Mesothelial cell of epicardium (in vitro differentiated cells): ENCODE measurements at places on chromosomes 3 and 15.

GRCh38 chr3:24972491-24972890, 455.6 kb upstream of the RARB start:
- no peak for DNase-seq

- no peak for DNase-seq
Observed at GRCh38 chr3:139894643-139894989, 40.4 kb upstream of the CLSTN2 start.

DNA sequence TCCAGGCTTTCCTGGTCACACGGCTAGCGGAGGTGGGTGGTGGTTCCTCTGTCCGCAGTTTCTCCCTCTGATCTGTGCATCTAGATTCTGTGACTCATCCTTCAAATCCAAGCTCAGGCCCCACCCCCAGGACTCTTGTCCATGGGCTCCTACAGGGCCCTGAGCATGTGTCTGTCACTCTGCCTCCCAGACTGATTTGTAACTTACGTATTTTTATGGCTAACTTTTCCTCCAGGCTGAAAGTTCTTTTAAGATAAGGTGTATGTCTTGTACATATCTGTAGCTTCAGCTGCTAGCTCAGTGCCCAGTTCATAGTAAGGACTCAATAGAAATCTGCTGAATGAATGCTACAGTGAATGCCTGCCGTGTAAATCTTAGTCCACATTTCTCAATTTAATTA, 8.0 kb downstream of the ESYT3 start:
- DNase-seq, result no peak

DNA sequence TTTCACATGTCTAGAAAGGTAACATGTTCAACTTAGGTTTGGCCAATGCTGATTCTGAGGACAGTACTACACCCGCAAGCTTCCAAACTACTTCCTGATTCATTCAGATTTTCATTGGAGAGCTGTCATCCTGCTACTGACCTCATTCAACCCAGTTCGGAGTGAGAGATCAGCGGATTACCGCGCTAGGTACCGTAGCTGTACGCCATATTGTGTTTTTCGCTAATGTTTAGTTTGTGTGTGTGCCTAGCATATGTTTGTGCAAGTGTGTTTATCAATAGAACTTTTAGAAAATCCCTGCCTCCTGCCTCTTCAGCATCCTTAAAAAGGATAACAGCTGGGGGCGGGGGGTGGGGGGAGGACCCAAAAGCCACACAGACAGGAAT, 1.1 kb downstream of the ZBTB20 start:
- DNase-seq, result no peak

DNA sequence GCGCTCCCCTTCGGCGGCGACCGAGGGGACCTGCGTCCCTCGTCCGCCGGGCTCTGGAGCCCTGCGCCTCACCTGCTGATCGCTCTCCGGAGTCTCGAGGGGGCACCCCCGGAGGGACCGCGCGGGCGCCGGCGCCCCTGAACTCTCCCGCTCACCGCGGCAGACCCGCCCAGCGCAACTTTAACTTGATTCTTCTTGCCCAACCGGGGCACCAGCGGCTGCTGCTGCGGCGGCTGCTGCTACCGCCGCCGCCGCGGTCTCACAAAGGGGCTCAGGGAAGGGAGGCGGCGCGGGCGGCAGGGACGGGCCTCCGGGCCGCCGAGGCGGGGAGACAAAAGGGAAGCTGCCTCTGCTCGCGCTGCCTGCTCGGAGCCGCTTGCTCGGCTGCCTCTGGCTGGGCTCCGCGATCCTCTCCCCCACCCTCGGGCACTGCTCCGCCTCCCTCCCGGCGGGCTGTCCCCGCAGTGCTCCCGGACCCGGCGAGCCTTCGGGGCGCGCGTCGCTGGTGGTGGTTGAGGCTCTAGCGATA, at the start of gene PPM1L:
Gene PPM1L (plus strand): TSS at position 456 of the 529 bp plus-strand sequence.
- DNase-seq, result peak; percentile 67

GRCh38 chr15:41666353-41666920, 6.2 kb downstream of the MGA start:
- DNase-seq, result no peak

DNA sequence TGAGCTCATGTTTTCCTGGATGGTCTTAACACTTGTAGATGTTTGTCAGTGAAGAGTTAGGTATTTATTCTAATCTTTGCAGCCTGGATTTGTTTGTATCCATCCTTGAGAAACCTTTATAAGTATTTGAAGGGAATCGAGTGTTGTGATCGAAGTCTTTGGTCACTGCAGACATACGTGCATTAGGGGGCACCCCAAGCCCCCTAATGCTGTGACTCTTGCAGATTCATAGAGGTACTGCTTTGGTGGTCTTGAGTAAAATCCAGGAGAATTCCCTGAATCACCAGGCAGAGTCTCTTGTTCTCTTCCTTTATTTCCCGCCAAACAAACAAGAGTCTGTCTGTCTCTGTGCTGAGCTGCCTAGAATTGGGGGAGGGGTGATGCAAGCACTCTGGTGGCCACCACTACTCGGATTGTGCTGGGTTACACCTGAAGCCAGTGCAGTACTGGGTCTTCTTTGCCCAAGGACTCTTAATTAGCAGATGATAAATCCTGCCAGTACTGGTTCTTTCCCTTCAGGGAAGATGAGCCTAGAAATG, 170.5 kb upstream of the POU1F1 start:
- no peak for DNase-seq

DNA sequence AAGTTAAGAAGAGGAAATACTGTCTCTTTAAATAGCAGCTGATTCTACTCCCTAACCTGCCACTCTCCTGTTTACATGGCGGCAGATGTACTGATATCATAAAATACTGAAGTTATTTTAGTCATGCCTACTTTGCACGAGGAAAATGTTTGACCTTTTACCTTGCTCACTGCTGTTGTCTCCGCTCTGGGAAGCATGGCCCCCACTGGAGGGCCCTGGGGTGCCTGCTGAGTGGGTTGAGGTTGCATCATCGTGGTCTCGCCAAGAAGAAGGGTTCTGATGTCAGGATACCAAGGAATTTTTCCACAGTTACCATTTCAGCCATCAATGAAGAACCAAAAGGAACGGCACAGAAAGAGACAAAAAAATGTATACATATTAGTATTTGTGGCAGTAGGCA, 16.7 kb downstream of the MEIS2 start:
- DNase-seq, result no peak

DNA sequence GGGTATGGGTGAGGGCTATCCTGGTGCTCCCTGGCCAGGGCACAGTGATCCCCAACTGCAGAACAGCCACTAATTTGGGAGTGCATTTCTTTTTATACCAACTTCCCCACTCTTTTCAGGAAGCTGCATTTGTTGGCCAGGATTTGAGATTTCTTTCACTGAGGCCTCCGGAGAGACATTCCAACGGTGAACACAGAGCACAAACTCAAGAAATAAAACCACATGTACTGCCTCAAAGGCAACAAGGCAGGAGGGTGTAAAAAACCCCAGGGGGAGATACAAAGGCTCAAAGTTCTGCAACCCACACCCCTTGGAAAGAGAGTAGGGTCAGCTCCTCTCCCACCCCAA, 65.3 kb downstream of the CPN2 start:
- DNase-seq, result no peak

DNA sequence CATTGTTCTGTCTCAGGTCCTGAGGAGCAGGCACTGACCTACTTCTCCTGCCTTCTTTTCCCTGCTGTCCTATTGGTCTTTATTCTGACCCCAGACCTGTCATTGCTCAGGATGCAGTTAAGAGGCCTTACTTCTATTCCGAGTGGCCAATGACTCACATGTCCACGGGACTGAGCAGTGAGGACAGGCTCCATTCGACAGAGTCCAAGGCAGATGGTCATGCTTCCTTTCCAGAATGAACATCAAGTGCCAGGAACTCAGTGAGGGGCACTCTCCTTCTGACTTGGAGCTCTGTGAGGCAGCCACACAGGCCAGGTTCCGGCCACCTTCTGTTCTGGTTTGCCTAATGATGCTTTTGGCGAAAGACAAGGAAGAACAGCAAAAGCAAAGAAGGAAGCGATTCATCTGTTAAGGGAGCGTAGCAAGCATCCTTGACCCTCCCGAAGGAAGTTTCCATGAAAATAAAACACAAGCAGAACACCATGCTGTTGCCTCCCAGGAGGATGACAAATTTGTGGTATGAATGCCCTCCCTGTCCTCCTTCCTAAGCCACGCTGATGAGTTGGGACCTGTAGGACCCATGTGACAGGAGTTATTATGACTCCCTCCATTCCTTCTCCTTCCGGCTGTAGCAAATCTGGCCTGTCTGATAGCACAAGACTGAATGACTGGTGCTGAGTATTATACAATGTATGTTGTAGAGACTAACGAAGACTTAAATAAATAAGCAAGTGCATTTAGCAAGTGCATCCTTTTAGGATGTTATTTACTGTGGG, 14.4 kb upstream of the TPRG1 start:
- no peak for DNase-seq

GRCh38 chr15:77627067-77627466, 5.6 kb downstream of the LINGO1 start:
- no peak for DNase-seq

DNA sequence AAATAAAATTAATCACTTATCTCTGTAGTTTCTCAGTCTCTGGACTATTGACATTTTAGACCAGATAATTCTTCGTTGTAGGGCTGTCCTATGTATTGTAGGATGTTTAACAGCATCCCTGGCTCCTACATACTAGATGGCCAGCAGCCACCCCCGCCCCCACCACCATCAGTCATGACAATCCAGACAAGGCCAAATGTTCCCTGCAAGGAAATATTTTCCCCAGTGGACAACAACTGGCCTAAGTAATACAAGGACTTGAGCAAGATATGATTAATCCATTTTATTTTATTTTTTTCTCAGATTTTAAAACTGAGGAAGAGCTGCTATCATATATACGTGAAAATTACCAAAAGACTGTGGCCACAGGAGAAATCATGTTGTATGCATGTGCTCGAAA, 23.8 kb downstream of the TICRR start:
- no peak for DNase-seq

DNA sequence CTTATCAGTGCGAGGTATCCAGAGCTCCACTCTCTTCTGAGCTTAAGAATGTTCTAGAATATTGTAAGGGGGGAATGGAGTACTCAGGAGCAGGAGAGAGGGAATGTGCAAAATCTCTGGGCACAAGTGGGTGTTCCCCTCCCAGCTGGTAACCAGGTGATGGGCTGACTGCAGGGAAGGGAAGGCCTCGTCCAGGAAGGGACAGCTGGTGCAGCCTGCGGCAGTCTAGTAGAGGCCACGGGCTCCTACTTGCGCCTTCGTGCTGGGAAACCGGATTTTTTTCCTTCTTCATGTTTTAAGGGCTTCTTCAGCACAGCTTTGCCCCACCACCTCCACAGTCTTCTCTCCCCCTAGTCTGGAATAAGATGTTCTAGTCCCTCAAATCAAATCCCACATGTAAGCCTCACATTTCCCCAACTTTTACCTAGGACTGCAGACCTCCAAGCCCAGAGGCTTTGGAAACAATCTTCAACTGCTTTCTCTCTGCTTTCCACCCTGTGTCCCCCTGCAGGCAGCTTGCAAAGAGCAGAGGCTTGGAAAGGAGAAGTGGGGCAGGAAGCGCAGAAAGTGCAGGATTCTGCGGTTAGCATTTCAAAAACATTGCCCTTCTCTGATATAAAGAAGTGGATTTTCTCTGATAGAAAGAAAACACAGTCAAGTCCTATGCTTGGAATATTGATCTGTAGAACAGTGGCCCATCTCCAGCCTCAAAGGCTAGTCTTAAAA, 11.9 kb upstream of the CGNL1 start:
- no peak for DNase-seq

GRCh38 chr3:155853214-155854140, 750 bp downstream of the SLC33A1 start:
- peak; percentile 51 for DNase-seq

GRCh38 chr15:33292717-33293307, 18.0 kb upstream of the RYR3 start:
- peak; percentile 64 for DNase-seq

DNA sequence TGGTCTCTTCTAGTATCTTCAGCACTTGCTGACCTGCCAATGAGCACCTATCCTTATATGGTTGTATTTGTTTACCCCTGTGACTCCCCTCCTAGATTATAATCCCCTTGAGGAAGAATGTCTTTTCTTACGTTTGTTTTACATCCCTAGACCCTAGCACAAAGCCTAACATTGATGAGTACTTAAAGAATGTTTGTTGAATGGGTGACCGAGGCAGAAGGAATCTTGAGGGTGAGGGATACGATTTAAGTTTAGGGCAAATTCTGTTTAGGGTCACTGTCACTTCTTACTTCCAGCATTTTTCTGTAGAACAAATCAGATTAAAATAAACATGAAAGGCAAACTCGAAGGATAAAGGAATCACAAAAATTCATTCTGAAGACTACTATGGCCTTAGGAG, 80.9 kb upstream of the FAM98B start:
- DNase-seq, result no peak

GRCh38 chr3:39144095-39144747, 9.2 kb downstream of the CSRNP1 start:
- no peak for DNase-seq

DNA sequence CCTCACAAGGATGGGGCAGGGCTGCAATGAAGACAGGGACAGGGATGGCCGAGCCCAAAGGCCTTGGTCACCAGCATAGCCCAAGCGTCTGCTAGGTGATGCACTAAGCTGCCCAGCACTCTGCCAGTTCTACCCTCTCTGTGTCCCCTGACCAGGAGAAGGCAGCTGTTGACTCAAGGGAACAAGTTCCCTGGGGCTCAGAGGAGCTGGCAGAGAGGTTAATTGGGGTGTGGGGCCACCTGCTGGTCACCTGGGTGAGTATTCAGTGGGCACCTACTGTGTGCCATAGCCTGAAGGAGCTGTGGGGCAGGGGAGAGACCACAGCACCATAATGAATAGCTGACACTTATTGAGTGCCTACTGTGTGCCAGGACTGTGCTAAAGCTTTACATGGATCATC, 22.0 kb upstream of the DOCK3 start:
- DNase-seq, result no peak

GRCh38 chr3:50639055-50639494, 22.1 kb downstream of the MAPKAPK3 start:
- no peak for DNase-seq

GRCh38 chr3:193225302-193226125, 15.5 kb upstream of the PLAAT1 start:
- DNase-seq, result no peak

GRCh38 chr3:194489736-194490612, 3.2 kb upstream of the ATP13A3 start:
- no peak for DNase-seq

DNA sequence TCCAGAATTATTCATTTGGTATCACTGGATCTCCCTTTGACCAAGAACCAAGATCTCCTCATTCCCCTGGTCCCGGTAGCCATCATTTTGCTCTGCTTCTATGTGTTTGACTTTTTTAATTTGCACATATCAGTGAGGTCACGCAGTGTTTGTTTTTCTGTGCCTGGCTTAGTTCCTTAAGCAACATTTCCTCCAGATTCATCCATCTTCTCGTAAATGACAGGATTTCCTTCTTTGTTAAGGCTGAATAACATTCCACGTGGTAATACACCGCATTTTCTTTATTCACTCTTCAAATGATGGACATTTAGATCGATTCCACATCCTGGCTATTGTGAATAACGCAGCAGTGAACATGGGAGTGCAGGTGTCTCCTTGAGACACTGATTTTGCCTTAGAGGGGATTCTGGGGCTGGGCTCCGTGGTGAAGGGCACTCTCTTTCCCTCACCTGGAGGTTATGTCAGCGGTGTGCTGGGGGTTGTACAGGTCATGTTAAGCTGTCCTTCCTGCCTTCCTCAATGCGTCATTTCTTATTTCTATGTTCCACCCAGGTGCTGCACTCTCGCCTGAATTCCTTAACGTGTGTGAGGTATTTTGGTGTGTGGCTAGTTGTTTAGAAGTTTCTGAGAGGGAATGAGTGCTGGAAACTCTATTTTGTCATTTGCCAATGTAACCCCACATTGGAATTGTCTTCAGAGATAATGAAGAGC, 212.2 kb downstream of the LPP start:
- DNase-seq, result no peak
